ENCODE measurements at places on chromosomes 12 and 14.

DNA sequence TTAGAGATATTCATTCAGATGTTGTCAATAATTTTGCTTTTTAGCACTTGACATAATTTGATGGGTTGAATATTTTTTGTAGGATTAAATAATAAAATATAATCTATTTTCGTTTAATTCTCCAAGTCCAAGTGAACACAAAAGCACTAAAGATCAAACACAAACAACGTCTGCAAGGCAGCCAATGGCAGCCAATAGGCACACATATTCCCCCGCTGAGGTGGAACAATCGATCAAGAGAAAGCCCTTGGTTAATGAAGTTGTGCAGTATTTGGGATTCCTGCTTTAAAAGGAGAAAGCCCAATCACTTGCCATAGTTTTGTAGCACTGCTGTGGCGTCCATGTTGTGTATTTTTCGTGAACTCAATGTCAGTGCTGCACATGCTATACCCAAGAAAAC lies 1.5 kb downstream of the DHRS7 start:
- DNase-seq, result no peak

DNA sequence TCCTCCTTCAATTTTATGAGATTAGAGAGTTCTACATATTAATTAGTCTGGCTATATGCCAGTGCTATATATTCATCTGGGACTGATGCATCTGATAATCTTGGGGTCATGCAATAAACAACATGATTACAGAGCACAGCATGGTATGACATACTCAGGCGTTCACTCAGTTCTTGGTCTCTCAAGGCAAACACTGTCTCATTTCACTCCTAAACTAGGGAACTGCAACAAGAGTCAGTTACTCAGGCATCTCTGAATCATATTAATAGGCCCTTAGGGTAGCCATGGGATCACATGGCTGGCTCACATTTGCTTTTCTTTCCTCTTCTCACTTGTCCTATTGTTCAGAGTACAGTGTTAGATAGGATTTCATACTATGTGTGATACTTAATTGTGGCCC lies 91.8 kb upstream of the TMEM260 start:
- DNase-seq, result no peak

DNA sequence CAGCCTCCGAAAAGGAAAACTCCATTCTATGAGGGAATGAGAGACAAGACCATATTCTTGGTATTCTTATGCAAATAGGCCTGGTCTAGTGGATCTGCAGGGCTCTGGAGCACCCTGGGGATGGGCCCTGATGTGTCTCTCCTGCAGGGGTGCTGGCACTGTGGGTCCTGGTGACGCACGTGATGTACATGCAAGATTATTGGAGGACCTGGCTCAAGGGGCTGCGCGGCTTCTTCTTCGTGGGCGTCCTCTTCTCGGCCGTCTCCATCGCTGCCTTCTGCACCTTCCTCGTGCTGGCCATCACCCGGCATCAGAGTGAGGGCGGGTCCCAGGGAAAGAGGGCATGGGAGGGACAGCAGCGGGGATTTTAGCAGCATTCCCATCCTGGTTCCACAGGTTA lies 5.8 kb downstream of the SLC48A1 start:
- no peak for DNase-seq

- DNase-seq, result no peak
These were observed 93.2 kb downstream of the FBXO33 start for GRCh38 chr14:39339003-39339402.

DNA sequence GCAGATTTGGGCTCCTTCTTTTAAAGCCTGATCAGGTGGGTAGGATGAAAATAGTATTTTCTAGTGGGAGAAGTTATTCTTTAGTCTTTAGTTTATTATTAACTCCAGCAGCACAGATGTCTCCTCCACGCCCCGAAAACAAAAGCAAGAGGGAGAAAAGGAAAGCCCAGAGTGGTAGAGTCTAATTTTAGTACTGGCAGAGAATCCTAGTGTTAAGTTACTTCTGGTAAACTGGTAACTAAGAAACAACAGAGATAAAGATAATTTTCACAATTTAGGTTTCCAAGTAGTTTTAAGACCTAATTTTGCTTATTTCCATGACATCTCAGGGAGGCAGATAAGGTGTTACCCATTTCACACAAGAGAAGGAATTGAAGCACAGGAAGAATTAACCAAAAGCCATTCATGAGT lies 16.3 kb downstream of the ATP5MC2 start:
- DNase-seq, result no peak
